ENCODE measurements at places on chromosomes 1 and 21. TPM values are rescaled to one million over a fixed set of nuclear protein-coding genes. Genes with fewer than 3 reads are reported as not detected.

GRCh38 chr21:36375994-36376393 is 9.2 kb upstream of the CHAF1B start:
- DNase-seq, result no peak

GRCh38 chr1:94503153-94503552 is 38.4 kb downstream of the F3 start:
- DNase-seq, result no peak

DNA sequence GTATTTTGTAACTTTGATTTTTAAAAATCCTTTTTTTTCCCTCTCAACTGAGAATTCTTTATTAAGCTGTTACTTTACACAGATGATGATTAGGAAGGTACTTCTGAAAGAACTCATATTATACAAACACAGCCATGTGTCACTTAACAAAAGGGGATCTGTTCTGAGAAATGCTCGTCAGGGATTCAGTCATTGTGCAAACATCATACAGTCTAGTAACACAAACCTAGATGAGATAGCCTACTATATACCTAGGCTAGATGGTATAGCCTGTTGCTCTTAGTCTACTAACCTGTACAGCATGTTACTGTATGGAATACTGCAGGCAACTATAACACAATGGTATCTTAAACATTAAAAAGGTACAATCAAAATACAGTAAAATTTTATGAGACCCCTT is 24.9 kb downstream of the AHCTF1 start:
- DNase-seq, result no peak

DNA sequence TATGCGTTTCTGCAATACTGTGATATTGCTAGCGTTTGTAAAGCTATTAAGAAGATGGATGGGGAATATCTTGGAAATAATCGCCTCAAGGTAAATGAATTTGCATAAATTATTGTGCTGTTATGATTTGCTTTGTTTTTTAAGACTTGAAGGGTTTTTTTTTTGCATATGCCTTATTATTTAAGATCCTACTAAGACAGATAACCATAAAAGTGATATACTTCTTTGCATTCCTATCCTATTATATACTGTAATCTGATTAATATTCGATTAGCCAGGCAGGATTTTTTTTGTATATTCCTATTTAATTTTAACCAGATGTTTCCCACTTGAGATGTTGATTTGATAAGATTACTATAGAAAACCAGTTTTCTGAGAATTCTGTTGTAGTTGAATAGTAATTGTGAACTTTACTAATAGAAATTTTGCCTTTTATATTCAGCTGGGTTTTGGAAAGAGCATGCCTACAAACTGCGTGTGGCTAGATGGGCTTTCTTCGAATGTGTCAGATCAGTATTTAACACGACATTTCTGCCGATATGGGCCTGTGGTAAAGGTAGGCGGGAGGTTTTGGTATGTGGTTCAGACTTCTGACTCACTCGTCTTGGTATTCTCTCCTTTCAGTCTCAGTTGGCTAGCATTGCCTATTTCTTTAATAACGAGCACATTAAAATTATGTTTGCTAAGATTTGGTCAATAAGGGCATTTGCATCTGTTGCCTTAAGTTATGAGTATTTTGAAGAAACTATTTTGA is 56.8 kb downstream of the ZBTB17 start:
- DNase-seq, result no peak

GRCh38 chr1:145993618-145994390 is 2.6 kb downstream of the TXNIP start:
- DNase-seq, result no peak

GRCh38 chr1:205199931-205200299 is 11.6 kb downstream of the DSTYK start:
- no peak for DNase-seq

DNA sequence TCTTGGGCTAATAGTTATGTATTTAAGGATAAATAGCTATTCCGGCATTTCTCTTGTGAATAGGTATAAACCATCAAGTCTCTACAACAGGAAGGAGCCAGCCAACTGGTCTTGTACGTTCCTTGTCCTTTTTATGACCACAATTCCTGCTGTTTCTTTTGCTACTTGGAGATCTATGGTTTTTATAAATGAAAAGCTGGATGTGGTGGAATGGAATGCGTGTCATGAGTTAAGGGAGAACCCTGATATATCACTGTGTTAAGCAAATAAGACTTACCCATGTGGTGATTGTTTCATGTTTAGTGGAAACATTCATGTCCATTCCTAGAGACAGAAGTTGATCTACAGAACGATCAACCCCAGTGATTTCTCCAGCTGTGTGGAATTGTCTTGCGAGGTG is 282.1 kb downstream of the RPS6KC1 start:
- DNase-seq, result no peak

GRCh38 chr1:14725238-14725637 is 126.8 kb downstream of the KAZN start:
- DNase-seq, result no peak

DNA sequence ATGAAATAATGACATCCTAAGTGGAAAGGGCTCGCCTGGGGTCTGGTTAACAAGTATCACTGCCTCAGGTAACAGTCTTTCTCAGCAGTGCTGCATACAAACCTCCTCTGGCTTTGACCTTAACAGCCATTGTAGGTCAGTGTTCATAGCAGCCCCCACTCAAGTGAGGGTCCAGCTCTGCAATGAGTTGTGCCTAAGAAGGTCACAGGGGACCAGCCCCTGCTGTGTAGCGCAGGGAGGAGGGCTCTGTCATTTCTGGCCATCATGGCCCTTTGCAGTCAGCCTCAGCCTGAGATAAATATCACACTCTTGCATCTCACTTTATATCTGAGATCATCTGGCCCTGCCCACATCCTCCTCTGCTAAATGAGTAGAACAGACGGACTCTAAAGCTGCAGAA is 18.1 kb upstream of the MYSM1 start:
- DNase-seq, result no peak

DNA sequence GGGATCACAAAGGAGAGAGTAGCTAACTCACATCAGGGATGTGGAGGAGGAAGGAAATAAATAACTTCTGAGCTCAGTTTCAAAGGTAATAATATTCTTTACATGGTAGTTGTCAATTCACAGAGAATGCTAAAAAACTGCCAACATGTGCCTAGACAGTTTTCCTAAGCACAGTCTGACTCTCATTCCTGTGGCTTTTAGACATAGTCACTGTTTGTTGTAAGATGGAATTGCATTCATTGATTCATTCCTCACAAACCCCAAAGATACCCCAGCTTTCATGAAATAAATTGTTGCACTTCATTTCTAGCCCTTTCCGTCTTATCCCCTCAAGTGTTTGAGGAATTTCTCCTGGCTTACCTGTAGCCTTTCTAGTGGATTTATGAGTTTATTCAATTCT is 263.9 kb downstream of the NTNG1 start:
- no peak for DNase-seq

DNA sequence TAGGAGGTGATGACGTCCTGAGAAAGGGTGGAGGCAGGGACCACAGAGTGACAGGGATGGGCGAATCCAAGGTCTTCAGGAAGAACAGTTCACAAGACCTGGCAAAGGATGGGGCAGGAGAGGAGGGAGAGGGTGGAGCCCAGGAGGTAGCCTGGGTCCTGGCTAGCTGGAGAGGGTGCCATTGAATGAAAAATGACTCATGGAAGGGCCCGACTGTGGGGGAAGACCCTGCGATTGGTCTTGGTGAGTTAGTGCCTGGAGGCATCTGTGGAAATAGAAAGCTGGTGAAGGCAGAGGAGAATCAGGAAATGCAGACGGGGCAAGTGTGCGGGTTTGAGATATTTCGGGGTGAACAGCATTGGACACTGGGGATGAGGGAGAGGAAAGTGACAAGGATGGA is 60.3 kb upstream of the SLC45A1 start:
- DNase-seq, result no peak

- DNase-seq, result no peak
Observed at GRCh38 chr1:108961752-108962486, 1.4 kb downstream of the CLCC1 start.

DNA sequence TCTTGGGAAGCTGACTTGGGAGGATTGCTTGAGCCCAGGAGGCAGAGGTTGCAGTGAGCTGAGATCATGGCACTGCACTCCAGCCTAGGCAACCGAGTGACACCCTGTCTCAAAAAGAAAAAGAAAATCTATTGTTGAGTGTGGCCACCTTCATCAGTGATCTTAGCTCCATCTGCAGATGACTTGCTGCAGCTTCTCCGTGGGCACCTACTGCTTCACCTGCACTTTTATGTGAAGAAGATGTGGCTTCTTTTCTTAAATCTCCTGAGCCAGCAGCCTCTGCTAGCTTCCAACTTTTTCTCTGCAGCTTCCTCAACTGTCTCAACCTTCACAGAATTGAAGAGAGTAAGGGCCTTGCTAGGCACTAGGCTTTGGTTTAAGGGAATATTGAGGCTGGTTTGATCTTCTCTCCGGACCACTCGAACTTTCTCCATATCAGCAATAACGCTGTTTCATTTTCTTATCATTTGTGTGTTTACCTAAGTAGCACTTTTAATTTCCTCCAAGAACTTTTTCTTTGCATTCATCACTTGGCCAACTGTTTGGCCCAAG is 28.0 kb downstream of the AGPAT3 start:
- DNase-seq, result no peak

- no peak for DNase-seq
Observed at GRCh38 chr1:212218065-212218464, 67.1 kb upstream of the PPP2R5A start.

The SAMD11 gene
- total RNA-seq, result 3.7 TPM

The CFHR5 gene
- not detected for total RNA-seq

The OR6N1 gene
- total RNA-seq, result not detected

The HLX gene
- 1.5 TPM for total RNA-seq

The BCAR3 gene
- 30.6 TPM for total RNA-seq
